A549 treated with DMSO at 1 μM for 4 hours (cell line): ENCODE measurements at places on chromosomes 1 and 21. TPM values are rescaled to one million over a fixed set of nuclear protein-coding genes. Genes with fewer than 3 reads are reported as not detected.

The CEP104 gene
- 11.8 to 21.4 TPM (median 18.3 TPM) in 5 replicates for total RNA-seq

The OR6Y1 gene
- total RNA-seq = not detected in 5 replicates

The PPM1J gene
- 1.1 to 1.9 TPM (median 1.4 TPM) in 5 replicates for total RNA-seq

The PEX10 gene
- total RNA-seq = 19.2 to 23.7 TPM (median 23.0 TPM) in 5 replicates

The CACNA1S gene
- 0.01 TPM in 1 of 5 replicates, not detected in the others for total RNA-seq

The ANGPTL1 gene
- not detected in 5 replicates for total RNA-seq

The GPR37L1 gene
- 0.13 to 0.22 TPM (median 0.15 TPM) in 5 replicates for total RNA-seq

The WNT3A gene
- 0.02 to 0.05 TPM in 2 of 5 replicates, not detected in the others for total RNA-seq

The RIPPLY3 gene
- total RNA-seq = 0.38 to 0.93 TPM (median 0.70 TPM) in 5 replicates

The APOBEC4 gene
- not detected in 5 replicates for total RNA-seq

The TIAM1 gene
- 0.43 to 1.1 TPM (median 0.53 TPM) in 5 replicates for total RNA-seq

The ADCY10 gene
- 0.08 to 0.17 TPM (median 0.12 TPM) in 5 replicates for total RNA-seq

The FCRL6 gene
- total RNA-seq = not detected in 5 replicates

The NR1I3 gene
- total RNA-seq = 0.21 TPM in 1 of 5 replicates, not detected in the others

The RHD gene
- not detected in 5 replicates for total RNA-seq

The GPR25 gene
- 0.11 TPM in 1 of 5 replicates, not detected in the others for total RNA-seq

The SEC16B gene
- total RNA-seq = 0.52 to 0.95 TPM (median 0.77 TPM) in 5 replicates

The PTGFRN gene
- total RNA-seq = 16.0 to 21.3 TPM (median 18.4 TPM) in 5 replicates

The TINAGL1 gene
- total RNA-seq = 0.53 to 1.0 TPM (median 0.95 TPM) in 5 replicates

The PFDN2 gene
- total RNA-seq = 113 to 124 TPM (median 120 TPM) in 5 replicates

The S100A2 gene
- total RNA-seq = 16.8 to 29.9 TPM (median 23.4 TPM) in 5 replicates

The CYP2J2 gene
- total RNA-seq = 0.08 to 0.10 TPM (median 0.09 TPM) in 3 of 5 replicates, not detected in the others

The ARHGAP29 gene
- total RNA-seq = 16.9 to 23.8 TPM (median 20.2 TPM) in 5 replicates

The MMEL1 gene
- 0.24 to 0.37 TPM in 2 of 5 replicates, not detected in the others for total RNA-seq

The PLXNA2 gene
- total RNA-seq = 0.48 to 0.94 TPM (median 0.86 TPM) in 5 replicates

The TGFB2 gene
- 27.0 to 35.7 TPM (median 30.6 TPM) in 5 replicates for total RNA-seq

The TDRD10 gene
- total RNA-seq = not detected in 5 replicates

The OR10K2 gene
- not detected in 5 replicates for total RNA-seq

The SLC30A10 gene
- total RNA-seq = 0.02 to 0.08 TPM in 2 of 5 replicates, not detected in the others

The CREG1 gene
- 73.3 to 109 TPM (median 96.6 TPM) in 5 replicates for total RNA-seq

The RNU1-2 gene
- total RNA-seq = 7.3 TPM in 1 of 5 replicates, not detected in the others

The SPRR1A gene
- total RNA-seq = not detected in 5 replicates

The LRP8 gene
- total RNA-seq = 43.8 to 54.8 TPM (median 52.5 TPM) in 5 replicates

The LCE3D gene
- total RNA-seq = 0.69 to 1.3 TPM (median 0.88 TPM) in 5 replicates

The GNG4 gene
- 12.3 to 19.4 TPM (median 16.4 TPM) in 5 replicates for total RNA-seq
